ENCODE measurements at places on chromosomes 11 and 22.

DNA sequence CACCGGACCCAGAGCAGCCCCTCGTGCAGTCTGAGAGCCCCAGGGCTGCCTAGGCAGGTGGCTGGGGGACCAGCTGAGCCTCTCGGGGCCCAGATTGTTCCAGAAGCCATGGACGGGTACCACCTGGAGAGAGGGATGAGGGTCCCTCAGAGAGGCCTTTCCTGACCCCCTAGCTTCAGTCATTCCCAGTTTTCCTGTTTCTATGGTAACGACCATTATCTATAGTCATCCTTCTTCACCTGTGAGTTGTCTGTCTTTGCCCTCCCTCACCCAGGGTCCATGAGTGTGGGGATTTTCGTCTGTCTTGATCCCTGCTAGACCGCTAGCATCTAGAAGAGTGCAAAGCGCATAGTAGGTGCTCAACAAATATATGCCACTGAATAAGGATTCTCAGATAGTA is 76.3 kb upstream of the TCF20 start:
- DNase-seq = no peak

- DNase-seq = no peak
These were observed 3.7 kb downstream of the MIAT start for GRCh38 chr22:26660961-26661578.

DNA sequence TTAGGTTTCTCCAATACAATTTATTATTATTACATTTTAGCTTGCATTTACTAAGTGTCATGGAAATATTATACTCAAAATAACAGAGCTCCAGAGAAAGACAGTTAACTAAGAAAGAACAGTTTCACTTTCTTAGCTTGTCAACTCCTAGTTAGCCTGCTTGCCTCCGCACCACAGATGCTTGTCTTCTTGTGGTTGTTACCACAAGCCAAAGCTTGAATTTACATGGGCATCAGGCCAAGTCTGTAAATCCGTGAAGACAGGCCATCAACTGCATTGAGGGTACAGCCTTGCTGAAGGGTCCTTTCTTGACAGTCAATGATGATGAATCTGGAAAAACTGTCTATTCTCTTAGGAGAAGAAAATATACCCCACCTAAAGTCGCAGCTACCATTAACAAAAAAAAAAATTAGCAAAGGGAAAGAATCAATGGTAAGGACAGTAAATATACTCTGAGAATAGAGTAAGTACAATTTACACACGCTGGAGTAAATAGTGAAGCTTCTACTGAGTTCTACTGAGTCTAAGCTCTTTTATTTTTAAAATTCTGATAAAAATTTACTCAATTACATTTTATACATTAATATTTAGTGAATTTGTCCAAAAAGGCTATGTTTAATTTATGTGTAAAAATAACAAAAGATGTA is 15.6 kb upstream of the DENND5A start:
- peak; percentile 51 for DNase-seq

DNA sequence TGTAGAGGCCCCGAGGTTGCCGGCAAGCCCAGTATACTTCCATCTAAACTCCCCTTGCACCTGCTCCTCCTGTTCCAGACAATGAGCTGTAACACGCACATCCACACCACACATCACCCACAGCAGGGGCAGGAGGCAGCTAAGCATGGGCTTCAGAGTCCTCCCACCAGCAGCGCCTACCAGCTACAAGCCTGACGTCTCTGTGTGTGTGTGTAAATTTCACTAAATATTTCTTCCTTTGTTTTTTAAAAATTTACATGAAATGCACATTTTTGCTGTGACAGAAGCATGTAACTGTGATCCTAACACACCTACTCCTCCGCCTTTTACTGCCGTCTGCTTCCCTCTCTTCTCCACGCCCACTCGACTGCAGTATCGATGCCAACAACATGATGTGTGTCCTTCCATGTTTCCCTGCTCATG is 29.4 kb upstream of the PACSIN2 start:
- DNase-seq = no peak

- no peak for DNase-seq
These were observed 22.0 kb downstream of the IFT27 start for GRCh38 chr22:36753916-36754315.

GRCh38 chr11:126628790-126629621 is 273.5 kb downstream of the ST3GAL4 start:
- no peak for DNase-seq

- peak; percentile 26 for DNase-seq
These were observed 1059.6 kb upstream of the RAG2 start for GRCh38 chr11:37657645-37658044.

DNA sequence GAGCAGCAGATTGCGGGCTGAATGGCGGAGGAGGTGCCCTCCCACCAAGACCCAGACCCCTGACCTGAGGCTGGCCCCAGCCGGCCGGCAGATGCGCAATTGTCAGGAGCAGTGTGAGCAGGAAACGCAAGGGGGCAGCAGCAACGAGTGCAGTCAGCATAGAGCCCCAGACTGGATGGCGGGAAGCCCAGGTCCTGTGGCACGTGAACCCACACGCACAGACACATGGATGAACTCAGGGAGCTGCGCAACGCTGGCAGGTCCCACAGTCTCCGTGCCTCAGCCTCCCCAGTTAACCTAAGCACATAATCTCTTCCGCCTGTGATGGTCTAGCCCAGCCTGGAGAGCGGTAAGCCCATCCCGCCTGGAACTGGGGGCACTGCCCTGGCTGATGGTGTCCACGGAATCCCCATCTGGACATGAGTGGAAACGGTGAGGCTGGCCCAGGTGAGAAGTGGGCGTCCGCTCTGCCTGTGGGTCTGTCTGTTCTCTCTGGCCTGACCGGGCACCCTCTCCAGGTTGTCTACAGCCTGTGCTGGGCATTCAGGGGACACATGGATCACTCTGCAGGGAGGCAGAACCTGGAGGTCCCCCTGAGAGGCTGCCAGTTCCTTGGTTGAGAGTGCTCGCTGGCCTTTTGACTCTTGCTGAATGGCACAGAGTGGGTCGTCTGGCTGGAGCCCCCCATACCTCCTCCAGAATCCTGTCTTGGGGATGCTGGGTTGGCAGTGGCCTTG is 626 bp upstream of the TBX10 start:
- DNase-seq = peak; percentile 60

DNA sequence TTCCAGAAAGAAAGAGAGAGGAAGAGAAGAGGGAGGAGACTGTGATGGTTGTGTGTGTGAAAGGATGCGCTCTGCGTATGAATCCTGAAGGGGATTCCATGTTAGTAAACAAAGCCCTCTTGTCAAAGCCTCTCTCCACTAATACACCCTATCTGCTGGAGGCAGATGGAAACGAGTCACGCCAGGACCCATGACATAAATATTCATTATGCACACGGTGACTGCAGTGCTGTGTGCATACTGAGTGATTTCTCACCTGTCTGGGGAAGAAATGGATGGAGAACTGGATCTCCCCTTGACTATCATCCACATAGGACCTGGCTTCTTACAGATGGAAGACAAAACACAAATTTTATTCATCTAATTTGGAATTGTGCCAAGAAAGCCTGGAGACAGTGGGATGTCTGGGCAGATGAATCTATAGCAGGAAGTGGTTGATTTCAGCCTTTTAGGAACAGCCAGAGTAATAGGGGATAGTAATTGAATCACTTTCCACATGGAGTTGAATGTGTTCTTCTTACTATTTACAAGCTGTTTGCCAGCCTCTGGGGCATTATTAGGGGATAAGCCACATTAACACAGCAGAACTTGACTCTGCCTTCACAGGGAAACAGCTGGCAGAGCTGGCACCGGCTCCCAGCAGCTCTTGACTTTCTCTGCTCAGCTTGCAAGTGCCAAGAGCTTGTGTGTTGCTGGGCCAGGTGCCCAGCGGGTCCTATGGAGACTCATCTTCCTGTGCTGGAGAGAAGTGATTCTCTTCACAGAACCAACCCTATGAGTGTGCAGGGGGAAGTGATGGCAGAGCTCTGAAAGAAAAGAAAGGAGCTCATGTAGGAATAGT is 9.0 kb downstream of the MTNR1B start:
- DNase-seq = no peak

- no peak for DNase-seq
These were observed 516 bp downstream of the NEU3 start for GRCh38 chr11:74989260-74989638.

DNA sequence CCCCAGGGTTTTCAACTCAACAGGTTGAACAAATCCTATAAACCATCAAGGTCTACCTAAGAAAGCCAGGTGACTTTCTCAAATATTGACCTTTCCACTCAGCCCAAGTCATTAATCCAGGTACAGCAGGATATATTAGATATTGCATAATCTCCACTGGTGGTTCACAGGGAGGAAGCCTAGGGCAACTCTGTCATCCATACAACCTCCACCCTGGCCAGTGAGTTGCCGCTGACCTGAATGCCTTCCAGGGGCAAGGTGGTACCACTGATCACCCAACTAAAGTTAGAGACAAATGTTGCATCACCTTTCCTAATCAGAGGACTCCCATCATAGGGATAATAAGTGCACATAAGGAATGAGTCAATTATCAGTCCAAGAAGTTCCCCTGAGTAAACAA is 22.9 kb downstream of the GUCD1 start:
- no peak for DNase-seq

DNA sequence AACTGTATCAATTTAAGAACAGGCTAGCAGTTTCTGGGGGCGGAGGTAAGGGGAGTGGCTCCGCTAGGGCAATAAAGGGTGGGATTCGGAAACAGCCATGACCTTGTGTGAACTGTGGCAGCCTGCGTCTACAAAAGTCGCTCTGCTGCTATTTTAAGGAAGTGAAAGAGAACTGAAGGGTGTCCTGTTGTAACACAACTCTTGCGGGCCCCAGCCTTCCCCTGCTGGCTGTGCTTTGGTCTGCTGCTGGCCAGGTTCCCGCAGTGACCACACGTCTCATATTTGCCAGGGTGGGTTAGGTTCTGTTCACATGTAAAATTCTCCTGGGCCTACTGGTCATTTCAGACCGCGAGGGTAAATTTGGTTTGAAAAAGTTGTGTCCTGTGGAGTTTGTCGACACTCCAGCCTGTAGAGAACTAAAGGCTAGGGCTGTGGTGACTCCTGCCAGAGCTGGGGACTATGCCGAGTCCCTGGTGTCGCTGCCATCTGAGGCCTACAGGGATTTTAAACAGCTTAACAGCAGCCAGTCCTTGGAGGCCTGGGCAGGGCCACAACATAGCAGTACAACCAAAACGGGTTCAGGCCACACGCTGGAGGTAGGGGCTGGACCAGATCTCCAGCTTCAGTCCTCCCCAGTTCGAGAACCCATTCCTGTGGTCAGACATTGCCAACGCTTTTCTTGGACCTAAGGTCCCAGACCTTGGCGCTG is 1.1 kb upstream of the PPFIBP2 start:
- DNase-seq = no peak

DNA sequence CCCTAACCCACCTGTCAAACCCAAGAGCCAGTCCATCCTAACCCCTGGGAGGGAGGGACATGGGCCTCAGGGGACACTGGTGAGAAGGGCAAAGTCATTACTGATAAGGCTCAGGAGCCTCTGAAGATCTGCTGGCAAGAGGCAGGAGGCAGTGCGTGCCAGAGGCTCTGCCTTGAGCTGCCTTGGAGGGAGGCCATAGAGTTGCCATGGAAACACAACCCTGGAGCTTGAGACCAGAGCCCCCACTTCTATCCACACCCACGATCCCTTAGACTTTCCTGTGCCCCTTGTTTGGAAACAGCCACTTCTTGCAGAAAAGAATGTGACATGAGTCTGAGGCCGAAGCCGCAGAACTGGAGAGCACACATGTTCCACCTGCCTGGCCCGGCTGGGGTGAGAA is 89.7 kb upstream of the CSNK2A3 start:
- no peak for DNase-seq

- no peak for DNase-seq
These were observed 7.2 kb downstream of the PPFIBP2 start for GRCh38 chr11:7520981-7521487.

- DNase-seq = no peak
These were observed 1007.7 kb downstream of the BRD1 start for GRCh38 chr22:48819961-48820360.

DNA sequence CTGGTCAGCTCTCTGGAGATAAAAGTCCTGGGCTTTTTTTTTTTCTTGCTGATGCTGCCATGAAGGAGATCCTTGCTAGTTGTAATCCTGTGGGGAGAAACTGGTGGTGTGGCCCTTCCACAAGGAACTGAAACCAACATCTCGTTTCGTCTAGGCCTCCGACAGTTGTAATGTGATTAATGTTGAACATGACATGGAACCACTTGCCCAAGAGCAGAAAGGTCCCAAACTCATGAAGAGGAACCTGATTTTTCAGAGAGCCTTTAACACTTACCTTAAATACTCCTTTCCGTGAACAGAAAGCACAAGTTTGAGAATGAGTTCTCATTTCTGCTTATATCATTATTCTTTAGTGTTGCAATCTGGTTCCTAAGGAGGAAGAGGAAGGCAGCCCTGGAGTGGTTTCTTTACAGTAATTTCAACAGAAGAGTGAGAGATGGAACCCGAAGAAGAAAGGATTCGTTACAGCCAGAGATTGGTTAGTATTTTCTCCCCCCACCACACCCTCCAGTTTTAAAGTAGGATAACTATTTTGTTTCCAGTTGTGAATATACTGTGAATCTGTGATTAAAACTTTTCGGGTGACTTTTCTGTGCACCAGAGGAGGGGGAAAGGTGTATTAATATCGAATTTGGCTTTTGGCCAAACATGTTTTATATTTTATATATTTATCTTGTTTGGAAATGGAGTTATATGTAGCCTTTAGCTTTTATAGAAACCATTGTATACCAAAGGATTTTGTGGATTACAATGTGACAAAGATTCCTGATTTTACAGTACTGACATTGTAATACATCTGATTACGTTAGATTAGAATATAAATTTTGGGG is 2.0 kb downstream of the KDM2A start:
- DNase-seq = peak; percentile 57

DNA sequence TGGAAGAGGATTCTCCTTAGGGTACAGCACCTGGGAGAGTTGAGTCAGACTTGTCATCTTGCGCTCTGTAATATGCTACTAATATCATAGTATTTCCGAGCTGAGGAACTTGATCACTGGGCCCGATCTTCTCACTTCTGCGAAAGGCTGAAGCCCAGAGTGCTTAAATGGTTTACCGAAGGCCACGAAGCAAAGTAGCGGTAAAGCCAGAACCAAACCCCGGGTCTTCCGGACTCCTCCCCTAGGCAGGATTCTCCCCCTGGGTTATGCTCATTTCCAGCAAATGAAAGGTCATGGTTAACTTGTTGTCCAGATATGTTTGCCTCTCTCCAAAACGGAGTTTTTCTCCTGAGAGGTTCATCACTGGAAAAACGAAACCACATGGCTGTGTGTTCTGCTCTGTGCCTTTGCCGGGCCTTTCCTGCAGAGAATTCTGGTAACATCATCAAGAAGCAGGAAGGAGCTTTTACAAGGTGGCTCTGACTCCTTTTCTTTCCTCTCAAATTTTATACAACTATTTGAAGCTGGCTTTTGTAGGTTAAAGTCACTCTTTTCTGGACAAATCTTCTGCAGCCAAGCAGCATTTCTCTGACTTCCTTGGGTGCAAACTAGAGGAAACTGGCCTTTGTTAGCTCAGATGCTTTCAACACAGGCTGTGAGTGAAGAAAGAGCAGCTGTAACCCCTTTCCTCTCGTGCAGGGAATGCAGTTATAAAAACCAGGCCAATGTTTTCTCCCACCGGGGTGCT is 35.5 kb downstream of the UBASH3B start:
- no peak for DNase-seq

- DNase-seq = peak; percentile 82
These were observed 2.8 kb upstream of the OR51M1 start for GRCh38 chr11:5380740-5381342.

All from ELR (cell line).